Brain microvascular endothelial cell (primary cell): ENCODE measurements at places on chromosomes 1 and 21.

- DNase-seq: no peak
Measured at GRCh38 chr1:59064592-59064991, 232.3 kb upstream of the FGGY start.

GRCh38 chr1:148318123-148318903 is 164.8 kb downstream of the PPIAL4G start:
- DNase-seq: no peak

- peak; percentile 14 for DNase-seq
Measured at GRCh38 chr1:30412241-30413110, 310.9 kb downstream of the MATN1 start.

DNA sequence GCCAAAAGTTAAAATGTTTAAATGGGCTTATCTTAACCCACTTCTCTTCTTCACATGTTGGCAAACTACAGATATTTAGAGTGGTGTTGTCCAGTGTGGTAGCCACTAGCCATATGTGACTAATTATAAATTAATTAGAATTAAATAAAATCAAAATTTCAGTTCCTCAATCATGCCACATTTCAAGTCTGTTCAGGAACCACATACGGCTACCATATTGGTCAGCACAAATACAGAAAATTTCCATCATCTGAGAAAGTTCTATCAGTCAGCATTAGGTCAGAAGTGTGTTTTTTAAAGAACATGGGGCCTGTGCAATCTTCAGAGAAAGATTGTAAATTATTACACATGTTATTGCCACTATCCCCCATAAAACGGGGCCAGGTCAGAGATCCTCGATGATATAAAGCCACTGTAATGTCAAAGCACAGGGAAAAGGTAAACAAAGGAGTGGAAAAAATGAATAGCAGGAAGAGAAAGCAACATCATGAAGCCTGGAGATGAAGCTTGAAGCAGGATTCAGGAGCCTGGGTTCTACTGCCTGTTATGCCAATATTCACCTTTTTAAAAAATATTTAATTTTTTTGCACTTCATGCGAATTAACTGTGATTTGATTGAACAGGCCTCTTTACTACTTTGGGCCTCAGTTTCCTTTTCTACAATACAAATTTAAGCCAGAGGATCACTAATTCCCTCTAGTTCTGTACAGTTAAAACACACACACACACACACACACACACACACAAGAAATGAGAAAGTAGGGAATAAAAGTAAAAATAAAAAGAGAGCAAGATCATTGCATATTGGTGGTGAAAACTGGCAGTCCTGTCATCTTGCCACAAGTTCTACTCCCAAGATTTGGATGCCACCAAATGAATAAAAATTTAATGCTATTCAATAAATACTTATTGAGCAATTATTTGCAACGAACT is 2.3 kb downstream of the RSBN1 start:
- DNase-seq: no peak

- peak; percentile 57 for DNase-seq
Measured at GRCh38 chr1:31788825-31789256, 24.7 kb upstream of the ADGRB2 start.

DNA sequence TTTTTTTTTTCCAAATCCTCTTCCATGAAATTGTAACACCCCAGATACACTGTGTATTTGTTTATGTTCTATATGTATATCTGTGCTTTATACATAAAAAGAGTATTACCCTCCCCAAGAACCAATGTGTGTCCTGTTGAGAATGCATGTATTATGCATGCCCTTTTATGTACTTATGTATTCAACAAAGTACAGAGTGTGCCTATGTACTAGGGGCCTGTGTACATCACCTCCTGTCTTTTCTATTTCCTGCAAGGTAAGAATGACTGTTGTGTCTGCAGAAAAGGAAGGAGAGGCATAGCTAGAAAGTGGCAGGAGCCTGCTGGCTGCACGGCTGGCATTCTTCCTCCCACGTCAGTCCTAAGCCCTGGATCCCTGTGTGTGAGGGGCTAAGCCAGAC is 7.0 kb downstream of the TMEM61 start:
- DNase-seq: no peak

DNA sequence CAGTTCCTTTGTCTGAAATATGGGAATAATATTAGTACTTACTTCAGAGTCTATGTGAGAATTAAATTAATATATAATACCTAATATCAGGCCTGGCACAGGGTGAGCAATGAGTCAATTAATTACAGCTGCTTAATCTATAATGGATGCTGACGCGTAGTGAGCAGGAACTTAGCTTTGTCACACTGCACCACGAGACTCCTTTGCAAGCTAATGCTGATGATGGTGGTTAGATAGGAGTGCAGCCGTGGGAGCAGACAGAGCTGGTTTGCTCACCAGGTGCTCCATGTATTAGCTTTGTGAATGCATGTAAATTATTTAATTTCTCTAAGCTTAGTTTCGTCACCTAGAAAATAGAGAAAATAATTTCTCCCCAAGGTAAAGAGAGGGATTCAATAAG is 35.1 kb downstream of the KCNJ15 start:
- no peak for DNase-seq

GRCh38 chr21:32423320-32424190 is 11.0 kb downstream of the EVA1C start:
- peak; percentile 84 for DNase-seq

- DNase-seq: no peak
Measured at GRCh38 chr1:60866917-60867531, 215.3 kb upstream of the NFIA start.

DNA sequence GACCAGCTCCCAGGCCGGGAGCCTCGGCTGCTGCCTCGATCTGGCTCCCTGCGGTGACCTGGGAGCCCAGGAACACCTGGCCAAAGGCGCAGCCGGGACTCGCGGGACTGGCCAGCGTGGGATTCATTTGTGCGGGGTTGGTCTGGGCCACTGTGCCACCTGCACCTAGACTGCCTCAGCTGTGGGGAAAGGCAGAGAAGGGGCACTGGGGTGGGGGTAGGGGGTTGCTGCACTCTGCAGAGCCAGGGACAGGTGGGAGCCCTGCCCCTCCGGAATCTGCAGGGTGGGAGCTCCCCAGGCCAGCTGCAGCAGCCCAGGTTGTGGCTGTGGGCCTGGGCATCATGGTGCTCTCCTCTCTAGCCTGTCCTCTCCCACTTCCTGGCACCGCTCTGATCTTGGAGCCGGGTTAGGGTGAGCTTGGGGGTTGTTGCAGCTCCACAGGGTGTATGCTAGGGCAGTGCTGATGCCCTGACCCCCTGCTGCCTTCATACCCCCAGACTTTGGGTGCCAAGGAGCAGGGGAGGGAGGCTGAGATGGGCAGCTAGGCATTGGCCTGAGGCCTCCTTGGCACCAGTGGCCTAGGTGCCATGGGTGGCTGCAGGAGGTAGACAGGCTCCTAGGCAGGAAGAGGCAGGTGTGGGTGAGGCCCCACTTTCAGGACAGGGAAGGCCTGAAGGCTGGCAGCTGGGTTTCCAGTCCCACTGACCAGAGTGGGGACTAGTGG is 57.5 kb upstream of the ETV3 start:
- no peak for DNase-seq

DNA sequence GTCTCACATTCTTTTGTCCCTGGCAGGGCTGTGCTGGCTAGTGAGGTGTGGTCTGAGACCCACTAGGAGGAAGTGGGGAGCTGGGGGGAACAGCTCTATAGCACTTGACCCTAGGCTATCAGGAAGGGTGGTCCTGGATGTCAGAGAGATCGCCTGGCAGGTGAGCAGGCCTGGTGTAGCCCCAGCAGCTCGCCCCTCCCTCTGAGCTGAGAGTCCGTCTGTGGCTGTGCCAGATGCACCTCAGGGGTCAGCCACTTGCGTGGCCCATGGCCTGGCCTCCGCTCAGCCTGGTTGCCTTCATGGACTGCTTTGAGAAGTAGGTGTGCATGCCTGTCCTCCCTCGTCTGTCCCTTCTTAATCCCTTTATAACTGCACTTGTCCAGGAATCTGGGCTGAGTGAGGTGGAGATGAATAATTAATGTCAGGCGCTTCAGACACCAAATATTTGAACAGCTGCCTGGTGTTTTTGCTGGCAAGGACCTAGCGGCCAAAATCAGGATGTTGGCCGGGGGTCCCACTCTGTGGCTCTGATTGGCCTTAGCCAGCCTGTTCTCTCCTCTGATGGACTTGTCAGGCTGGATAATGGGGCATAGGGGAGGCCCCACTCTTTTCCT is 30.5 kb downstream of the TMEM53 start:
- no peak for DNase-seq

DNA sequence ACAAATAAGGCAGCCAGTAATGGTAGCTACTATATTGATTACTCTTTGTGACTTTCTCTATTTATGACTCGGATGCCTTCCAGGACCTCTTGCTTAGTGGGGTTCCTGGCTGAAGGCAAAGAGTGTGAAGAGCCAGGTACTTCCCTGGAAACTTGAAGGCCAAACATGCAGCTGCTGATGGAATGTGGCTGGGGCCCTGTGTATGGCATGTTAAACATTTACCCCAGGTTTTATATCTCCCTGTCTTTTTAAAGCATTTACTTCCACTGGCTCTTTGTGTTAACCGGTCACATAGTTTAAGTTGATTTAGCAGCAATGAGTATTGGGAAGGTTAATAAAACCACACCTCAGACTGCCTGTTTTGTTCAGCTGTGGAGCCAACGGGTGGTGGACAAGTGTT is 45.7 kb upstream of the PAXBP1 start:
- DNase-seq: no peak

DNA sequence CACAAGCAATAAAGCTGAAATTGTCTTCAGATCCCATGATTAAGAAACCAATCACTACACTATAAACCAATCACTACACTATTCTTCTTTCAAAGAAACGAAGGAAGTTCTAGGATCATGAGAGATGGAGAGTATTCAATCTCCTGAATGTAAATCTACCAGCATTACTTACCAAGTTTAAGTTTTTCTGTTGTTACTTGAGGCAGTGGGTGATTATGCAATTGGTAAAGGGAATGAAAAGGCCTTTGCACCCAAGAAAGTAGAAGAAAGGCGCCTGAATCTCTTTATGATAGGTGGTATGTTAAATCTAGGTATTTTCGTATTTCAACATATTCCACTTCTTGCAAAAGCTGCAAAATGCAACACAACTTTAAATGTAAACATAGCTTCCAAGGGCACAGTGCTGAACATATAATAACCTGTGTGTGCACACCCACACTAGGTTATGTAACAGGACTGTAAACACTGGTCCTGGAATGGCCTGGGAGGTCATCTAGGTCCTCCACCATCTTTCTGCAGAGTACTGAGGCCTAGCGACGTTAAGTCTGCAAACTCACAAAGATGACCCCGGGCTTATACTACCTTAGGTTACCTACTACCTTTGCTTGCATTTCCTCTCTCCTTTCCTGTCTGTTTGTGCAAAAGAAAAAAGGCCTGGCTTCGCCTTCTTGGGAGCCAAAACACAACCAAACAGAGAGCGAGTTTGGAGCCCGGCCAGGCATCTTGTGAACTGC is 1.1 kb upstream of the UAP1 start:
- DNase-seq: no peak

DNA sequence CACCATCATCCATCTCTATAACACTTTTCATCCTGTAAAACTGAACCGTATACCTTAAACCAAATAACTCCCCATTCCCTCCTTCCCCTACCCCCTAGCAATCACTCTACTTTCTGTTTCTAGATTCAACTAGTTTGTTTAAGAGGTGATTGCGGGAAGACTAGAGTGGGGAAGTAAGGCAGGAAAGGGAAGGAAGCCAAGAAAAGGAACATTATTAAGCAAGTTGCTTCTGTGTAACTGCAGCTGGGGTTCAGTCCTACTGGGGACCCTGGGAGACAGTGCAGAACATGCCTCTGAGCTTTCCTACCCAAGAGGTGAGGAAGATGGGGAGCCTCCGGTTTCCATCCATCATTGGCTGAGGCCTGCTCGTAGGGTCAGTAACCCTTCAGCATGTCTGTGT is 28.9 kb upstream of the H3-3A start:
- no peak for DNase-seq

DNA sequence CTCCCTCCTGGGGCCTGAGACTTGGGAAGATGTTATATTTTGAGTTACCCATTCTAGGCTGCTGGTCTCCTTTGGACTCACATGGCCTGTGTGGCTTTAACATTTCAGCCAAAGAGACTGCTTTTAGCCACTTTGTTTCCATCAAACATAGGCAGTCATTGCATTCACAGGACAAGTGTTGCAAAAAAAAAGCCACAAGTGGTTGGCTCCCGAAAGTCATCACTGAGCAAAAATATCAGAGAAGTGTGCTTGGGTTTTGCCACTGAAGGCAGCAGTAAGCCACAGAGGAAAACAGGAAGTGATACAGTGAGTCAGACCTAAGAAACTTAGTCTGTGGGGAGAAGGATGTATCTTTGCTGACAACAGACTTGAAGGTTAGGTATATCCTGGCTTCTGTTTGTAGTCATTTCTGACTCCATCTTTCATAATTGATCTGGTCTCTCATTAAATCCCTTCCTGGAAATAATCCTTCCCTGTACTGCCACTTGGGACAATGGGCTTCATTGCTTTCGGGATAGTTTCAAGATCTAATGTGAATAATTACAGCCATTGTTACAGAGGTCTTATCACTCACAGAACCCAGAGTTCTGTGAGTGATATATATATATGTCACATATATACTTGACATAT is 80.9 kb downstream of the COLGALT2 start:
- DNase-seq: peak; percentile 73

DNA sequence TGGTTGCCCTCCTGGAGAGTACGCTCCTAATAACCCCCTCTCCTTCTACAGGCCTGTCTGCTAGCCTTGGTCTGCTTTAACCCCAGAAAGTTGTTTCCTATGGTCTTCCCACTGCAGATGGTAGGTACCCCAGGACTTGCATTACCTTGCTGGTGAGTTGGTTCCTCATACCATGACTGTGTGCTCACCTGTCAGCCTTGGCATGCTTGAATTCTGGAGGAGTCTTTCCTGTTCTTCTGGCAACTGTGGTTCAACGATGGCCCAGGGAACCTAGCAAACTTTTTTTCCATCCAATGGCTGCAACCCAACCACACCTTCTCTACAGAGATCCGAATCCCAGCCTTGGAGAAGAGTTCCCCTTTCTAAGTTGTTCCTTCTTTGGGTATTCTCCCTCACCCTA is 36.9 kb downstream of the RPS6KC1 start:
- no peak for DNase-seq

DNA sequence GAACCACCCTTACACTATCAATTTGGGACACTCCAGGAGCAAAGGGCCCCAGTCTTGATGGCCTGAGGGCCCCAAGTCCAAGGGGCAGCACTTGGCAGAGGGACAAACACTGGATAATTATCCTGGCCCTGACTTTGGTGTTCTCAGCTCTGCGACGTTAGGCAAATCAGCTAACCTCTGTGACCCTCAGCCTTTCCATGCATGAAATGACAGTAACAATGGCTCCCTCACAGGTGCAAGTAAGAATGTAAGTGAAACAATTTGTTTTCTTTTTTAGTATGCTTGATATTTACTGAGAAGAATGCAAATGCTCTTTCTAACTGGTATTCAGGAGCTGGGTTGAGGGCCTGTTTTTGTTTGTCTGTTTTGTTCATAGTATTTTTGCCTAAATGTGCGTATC is 61.6 kb upstream of the PRDX6 start:
- DNase-seq: no peak

DNA sequence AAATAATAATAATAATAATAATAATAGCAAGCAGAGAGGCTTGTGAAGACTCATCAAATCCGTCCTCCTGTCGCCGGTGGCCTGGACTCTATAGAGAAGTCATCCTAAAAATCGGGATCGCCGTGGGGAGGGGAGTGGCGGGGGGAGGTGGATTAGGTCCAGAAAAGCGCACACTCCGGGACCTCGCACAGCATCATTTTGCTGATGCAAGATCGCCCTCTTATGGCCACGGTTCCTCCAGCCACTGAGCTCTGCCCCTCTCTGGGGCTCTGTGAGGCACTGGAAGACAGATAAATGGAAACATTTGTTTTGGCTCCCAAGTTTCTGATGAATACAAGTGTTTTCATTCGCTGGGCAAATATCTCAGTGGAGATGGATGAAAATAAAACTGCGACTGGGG is 612.0 kb downstream of the MATN1 start:
- peak; percentile 35 for DNase-seq
